ENCODE measurements at places on chromosomes 4 and X. TPM values are rescaled to one million over a fixed set of nuclear protein-coding genes. Genes with fewer than 3 reads are reported as not detected.

DNA sequence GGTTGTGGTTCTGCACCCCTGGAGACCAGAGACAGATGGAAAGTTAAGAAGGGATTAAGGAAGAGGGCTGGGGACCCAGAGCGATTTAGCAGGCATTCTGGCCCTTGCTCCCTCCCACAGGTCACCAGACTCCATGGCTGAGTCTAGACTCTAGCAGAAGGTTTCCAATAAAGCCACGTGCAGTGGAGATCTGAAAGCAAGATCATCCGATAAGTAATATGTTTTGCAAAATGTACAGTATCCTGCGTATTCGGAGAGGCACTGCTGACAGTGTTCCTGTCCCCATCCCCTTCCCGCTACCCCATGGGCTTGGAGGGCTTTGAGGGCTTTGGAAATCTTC lies 531 bp upstream of the GPRIN3 start:
- peak; percentile 80 for DNase-seq

GRCh38 chr4:11937941-11938340 lies 509.2 kb upstream of the HS3ST1 start:
- DNase-seq = no peak

DNA sequence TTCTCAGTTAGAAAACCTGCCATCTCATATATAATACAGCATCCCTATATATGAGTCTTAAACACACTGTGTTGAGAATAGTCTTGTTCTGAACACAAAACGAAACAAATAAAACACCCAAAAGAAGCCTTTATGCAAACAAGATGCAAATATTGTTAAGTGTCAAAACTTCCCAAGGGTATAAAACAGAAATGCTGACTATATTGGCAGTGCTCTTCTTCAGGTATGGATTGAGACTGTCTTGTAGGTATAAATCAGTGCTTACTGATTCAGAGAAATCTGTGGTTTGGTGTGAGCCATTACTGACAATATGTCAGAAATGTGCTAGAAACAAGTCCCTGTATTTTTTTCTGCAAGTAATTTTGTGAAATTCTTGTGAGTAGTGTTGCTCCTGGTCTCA lies 82.8 kb upstream of the CTSO start:
- DNase-seq = no peak

HADH gene
- 70.7 TPM for total RNA-seq

CACNA1F gene
- not detected for total RNA-seq

- no peak for DNase-seq
Measured at GRCh38 chr4:20368926-20369325, 117.2 kb downstream of the SLIT2 start.

- DNase-seq = no peak
Measured at GRCh38 chr4:113869743-113870375, 108.3 kb upstream of the CAMK2D start.

DNA sequence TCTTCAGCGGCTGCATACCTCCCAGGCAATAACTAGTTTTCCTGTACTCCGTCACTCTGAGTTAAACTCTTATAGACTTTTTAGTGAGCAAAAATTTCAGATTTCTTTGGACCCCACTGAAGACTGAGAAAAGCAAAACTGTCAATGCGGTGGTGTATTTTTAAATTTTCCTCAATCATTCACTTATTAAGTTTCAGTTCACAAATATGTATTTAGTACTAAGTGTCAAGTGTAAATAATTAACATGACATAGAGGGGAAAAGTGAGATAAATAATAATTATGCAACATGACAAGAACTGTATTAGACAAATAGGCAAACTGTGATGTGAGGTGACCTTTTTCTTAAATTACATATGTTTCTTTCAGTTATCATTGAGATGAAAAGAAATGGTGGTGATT lies 124.4 kb downstream of the NAF1 start:
- no peak for DNase-seq

- no peak for DNase-seq
Measured at GRCh38 chr4:108458681-108459080, 161.7 kb upstream of the RPL34 start.

DNA sequence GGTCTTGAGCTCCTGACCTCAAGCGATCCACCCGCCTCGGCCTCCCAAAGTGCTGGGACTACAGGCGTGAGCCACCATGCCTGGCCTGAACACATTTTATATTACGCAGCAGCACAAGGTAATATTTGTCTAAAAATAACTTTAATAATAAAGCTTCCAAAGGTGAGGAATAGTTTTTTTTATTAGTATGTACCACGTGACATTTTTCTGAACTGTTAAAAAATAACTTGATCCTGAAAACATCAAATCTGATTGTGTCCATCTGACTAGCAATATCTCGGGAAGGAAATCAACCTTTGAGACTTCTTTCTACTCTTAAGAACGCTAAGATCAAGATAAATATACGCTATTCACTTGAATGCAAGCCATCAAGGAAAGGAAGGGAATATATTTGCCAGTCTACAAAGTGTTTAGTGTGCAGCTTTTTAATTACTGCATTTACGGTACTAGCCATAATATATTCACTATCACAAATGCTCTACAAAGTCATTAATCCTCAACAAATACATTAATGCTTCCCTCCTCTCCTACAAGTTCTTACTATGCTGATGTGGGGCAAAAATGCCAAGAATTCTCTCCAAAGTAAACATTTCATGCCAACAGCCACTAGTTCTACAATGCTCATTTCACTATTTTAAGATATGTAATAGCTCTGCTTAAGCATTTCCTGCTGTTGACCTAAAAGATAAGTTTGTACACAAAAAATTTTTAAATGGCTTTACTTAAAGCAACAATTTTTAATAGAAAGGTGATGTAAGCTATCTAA lies 143.6 kb downstream of the APBB2 start:
- DNase-seq = no peak

DNA sequence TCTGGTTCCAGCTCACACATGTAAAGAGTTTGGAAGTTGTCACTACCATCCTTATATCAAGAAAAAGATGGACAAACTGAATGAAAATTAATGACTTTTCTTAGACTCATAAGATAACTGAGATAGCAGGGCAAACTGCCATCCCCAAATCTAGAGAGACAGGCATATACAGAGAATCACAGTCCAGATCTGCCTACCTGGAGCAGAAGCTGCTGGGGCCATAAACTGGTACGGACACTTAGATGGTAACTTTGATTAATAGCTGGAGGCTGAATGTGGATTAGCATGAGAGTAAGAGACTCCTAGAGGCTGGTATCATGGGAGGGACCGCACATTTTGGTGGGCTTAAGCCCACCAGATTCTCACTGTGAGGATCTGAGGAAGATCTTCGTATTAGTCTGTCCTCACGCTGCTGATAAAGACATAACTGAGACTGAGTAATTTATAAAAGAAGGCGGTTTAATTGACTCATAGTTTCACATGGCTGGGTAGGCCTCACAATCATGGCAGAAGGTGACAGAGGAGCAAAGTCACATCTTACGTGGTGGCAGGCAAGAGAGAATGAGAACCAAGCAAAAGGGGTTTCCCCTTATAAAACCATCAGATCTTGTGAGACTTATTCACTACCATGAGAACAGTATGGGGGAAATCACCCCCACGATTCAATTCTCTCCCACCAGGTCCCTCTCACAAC lies 10.8 kb upstream of the POLA1 start:
- DNase-seq = no peak

GRCh38 chr4:89617317-89617716 lies 219.6 kb downstream of the SNCA start:
- DNase-seq = no peak

- no peak for DNase-seq
Measured at GRCh38 chr4:136992032-136992431, 540.3 kb downstream of the PCDH18 start.

GRCh38 chr4:13558881-13559280 lies 14.6 kb upstream of the NKX3-2 start:
- no peak for DNase-seq

DGKK gene
- total RNA-seq = 0.10 TPM

DNA sequence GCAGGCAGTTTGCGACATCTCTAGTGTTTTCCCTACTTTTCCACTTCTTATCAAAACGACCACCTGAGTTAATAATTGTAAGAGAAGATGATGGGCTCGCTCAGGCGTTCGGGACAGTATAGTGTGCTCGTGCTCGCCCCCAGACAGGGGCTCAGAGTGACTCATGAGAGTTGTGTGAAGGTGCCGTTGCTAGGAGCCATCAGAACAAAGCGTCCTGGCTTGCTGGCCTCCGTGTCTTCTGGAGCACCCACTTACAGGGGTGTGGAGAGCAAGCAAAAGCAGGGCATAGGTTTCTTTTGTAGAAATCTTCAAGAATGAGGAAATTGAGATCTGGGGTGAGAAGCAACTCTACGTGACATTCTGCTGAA lies 73.0 kb upstream of the ADGRG2 start:
- DNase-seq = no peak

OTC gene
- total RNA-seq = not detected

DNA sequence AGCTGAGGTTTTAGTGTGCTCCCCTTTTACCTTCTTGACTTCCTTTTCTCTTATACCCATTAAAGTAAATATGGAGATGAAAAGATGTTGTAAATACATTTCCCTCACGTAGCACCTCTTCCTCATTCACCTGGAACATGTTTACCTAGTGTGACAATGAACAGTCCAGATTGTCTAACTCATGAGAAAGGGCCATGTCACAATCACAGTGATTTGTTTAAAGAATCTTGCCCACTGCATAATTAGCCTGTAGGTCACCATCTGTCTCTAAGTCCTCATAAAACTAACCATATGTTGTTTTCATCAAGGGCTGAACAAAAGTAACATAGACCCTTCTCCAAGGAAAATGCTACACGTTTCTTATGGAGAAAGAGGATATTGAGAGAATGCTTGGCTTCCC lies 85.7 kb downstream of the TSPAN5 start:
- DNase-seq = peak; percentile 67

ZNF157 gene
- total RNA-seq = 0.92 TPM

DNA sequence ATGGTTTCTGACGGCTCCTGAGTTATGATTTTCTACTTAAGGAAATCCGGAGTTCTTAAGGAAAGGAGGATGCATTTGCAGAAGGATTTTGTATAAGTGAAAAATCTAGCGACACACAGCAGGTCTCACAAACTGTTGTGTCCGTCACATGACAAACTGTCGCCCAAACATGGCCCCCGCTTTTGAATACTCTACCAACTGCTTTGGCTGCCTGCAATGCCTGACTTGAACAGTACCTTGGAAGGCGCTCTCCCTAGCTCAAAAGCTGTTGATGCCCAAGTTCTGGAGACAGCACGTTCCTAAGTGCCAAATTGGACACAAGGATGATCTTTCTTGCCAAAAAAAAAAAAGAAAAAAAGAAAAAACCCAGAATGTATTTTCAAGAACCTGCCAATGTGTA lies 103.2 kb downstream of the ENPP6 start:
- DNase-seq = no peak

PNMA6F gene
- total RNA-seq = not detected

STK32B gene
- total RNA-seq = 3.5 TPM
